ENCODE measurements at places on chromosomes 16 and 17.
A peak's percentile ranks its signal among the peaks of the same experiment; 100 is the strongest.

DNA sequence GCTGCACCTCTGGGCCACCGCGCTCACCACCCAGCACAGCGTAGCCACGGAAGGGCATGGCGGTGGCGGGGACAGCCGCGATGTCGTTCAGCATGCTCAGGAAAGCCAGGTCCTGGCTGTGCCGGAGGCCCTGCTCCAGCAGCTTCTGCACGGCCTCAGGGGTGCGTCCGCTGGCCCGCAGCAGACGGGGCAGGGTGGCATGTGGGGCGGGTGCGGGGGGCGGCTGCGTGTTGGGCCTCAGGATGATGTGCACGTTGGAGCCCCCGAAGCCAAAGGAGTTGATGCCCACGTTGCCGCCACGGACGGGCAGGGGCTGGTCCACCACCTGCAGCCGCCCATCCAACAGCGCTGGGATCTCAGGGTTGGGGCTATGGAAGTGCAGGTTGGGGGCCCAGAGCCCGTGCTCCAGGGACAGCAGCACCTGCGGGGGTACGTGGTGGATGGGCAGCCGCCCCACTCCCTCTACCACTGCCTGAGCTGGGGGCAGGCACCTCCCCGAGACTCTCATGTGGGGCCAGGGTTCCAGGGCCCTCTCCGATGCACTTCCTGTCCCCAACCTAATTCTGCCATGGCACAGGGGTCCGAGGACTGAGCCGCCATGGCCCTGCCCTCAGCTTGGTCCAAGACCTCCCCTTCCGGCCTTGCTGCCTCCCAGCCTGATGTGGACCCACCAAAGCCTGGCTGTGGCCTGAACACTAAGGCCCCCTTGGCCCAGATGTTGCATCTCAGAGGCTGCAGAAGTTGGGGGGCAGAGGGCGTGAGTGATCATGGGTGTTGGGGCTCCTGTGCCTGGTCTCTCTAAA is 6.6 kb downstream of the FASN start:
- DNase-seq, result no peak

DNA sequence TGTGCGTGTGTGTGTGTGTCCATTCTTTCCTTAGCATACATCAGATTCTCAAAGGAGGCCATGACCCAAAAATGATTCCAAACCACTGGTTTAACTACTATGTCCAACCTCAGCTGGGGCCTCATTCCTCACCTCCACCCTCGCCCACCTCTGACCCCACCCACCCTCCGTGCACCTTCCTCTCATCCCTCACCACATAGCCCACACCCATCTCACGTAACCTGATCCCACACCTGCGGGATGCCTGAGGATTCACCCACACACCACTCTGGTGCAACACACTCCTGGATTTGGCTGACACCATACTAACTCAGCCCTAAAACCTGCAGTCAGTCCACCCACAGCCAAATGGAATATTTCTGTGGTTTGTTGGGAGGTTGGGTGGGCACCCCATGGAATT is 3.3 kb upstream of the CSNK2A2 start:
- no peak for DNase-seq

GRCh38 chr17:14701886-14702285 is 401.0 kb downstream of the HS3ST3B1 start:
- DNase-seq, result no peak

- peak; percentile 27 for DNase-seq
Measured at GRCh38 chr17:7133424-7133823, 18.8 kb upstream of the ASGR2 start.

DNA sequence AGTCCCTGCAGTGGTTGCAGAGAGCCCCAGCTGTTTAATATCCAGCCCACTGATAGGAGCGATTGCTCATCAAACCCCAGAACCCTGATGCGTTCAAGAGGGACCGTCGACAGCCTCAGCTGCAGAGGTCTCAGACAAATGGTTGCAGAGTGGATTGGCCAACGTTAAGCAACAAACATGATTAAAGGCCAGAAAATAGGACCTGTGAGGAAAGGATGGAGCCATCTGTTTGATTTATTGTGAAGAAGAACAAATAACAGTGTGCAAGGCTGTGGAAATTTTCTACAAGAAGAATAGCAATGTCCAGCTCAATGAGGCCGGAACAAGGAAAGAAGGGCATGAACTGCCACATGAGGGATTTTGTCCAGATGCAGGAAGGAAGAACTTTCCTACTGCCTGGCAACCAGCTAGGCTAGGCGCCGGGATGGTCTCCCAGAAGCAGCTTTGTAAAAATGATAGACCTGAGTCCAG is 138.4 kb upstream of the DNAH9 start:
- no peak for DNase-seq

- DNase-seq, result no peak
Measured at GRCh38 chr16:75578212-75578611, 12.0 kb downstream of the GABARAPL2 start.
